Activated naive CD4-positive, alpha-beta T cell treated with anti-CD3 and anti-CD28 coated beads, Interleukin-2, amount 50 U/mL, for 16 hours (primary cell): ENCODE measurements at places on chromosomes 7 and 10.

DNA sequence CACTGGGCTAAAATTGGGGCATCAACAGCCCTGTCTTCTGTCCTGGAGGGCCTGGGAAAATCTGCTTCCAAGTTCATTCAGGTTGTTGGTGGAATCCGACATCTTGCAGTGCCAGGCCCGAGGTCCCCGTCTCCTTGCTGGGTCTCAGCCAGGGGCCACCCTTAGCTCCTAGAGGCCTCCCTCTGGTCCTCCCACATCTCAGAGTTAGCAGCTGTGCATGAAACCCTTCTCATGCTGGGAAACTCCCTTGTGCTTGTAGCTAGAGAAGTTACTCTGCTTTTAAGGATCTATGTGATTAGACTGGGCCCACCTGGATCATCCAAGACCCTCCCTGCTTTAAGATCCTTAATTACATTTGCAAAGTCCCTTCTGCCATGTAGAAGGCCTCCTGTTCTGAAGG is 15.3 kb downstream of the HIP1 start:
- no peak for DNase-seq

DNA sequence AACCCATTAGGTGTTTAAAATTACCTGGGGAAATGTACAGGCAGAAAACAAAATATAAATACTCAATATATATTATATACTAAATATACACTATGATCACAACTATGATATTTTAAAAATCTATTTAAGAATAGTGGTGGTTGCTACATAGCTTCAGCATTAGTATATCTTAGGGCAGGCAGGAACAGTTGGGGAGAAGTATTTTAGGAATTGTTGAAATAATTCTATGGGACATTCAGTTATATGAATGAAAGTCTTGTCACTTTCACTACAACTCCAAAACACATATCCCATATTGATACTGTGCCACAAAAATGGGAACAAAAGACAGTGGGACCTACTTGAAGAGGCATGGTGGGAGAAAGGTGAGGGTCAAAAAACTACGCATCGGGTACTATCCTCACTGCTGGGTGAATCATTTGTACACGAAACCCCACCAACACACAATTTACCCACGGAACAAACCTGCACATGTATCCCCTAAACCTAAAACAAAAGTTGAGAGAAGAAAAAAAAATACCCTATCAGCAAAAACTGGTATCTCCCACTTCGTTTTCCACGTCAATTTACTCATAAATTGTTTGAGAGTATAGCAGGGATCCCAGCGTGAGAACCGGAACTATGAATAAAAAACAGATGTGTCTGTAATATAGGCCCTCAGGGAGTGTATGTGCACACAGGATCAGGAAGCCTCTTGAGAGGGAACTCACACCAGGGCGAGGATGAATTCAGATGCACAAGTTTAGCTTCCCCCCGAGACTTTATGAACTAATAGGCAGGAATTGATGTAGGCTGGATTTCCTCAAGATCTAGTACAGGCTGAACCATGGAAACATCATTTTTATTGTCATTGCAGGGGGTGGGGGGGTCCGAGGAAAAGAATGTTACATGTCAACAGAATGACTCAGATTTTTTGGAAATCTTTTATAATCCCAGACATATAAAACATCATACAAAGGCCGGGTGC is 16.2 kb downstream of the SLC16A12 start:
- DNase-seq = no peak

DNA sequence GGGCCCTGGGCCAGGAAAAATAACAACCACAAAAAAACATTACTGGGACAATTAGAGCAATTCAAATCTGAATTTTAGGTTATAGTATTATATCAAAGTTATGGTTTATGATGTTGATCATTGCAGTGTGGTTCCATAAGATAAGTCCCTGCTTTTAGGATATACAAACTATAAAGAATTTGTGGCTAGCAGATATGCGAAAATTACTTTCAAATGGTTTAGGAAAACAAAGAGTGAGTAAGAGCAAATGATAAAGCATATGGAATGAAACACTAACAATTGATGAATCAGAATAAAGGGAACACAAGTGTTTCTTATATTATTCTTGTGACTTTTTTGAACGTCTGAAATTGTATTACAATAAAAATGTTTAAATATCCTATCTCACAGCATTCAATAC is 64.4 kb upstream of the HECTD2 start:
- no peak for DNase-seq

GRCh38 chr7:130896898-130897514 is 163.0 kb upstream of the KLF14 start:
- peak; percentile 75 for DNase-seq

- no peak for DNase-seq
Observed at GRCh38 chr7:66769833-66770512, 29.4 kb downstream of the RABGEF1 start.
